Inflammatory macrophage treated with lipopolysaccharide for 4 hours (primary cell): ENCODE measurements at places on chromosomes 3 and 15.

- peak; percentile 47 for DNase-seq
Measured at GRCh38 chr3:9727041-9727595, 4.4 kb upstream of the BRPF1 start.

DNA sequence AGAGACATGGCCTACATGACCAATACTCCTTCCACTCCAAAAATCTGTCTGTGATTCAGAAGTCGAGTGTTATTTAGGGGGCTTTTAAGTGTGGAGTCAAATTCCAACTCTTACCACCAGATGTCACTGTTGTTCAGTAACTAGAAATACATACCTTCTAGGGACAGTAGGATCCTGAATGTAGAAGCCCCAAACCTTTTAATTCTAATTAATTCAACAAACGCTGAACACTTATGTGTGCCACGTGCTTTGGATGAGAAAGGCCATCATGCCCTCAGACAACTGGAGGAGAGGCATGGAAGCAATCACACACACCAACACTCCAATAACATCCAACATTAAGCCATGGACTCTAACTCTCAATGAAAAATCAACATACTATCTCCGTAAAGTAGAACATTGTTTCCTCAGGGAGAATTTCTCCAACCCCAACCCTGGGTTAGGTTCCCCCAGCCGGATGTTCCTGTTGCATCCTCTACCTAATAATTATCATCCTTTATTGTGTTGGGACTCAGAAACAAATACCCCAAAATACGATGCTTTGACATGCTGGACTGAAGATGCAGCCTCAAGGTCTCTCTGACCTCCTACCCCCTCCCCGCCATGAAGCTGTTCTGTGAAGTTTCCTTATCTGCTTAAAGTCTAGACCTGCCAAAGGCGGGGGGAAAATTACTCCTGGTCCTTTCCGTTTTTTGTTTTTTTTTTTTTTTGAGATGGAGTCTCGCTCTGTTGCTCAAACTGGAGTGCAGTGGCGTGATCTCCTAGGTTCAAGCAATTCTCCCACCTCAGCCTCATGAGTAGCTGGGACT is 8.0 kb upstream of the CCDC13 start:
- DNase-seq = peak; percentile 75

DNA sequence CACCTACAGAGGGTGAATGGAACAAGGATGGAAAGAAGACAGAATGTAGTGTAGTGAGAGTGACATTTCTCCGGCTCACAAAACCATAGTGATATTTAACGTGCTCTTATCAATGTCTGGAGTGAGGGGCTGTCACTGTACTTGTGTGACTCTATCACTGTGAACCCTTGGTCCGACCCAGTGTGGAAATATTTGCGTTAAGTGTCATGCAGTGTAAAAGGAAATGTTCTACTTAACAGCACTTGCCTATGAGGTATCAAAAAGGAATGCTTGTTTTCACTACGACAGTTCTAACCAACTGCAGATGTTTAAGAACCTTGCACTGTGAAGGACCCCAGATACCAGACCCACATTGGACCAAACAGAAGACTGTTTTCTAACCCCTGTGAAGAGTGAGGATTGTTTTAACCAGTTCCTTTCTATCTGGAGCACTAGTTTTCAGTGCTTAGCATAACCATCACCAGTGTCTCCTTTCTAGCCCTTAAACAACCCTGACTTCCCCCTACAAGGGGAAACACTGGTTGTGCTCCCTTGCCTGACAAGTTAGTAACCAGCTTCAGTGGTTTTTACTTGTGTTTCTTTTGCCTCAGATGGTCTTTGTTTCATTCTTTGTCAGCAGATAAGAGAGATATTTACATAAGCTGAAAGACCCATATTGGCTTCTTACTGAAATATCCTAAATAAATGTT is 144.7 kb upstream of the ABHD17C start:
- DNase-seq = no peak

DNA sequence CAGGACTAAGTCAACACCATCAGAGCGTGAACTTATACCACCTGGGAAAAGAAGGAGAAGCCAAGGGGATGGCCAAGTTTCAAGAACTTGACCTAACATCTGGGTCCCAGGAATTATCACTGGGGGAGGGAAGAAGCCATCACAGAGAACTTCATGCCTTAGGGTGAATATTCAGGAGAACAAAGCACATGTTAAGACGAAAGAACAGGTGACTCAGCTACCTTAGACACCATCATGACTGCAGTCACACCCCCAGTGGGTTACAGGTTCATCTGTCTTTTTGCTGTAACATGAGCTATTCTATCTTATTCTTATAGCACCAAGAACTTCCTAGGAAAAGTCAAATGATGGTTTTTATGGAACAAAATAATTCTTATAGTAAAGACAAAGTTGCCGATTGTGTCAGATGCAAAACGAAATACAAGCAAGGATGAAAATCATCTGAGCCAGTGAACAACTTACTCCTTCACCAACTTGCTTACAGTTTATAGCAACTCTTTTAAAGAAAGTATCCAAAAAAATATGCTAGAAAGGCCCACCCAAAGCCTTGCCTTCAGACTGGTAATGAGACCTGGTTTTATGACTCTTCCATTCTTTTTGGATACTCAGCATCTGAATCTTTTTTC is 72.0 kb downstream of the TPRA1 start:
- DNase-seq = no peak

- DNase-seq = no peak
Measured at GRCh38 chr3:128492671-128493569, at the start of gene GATA2. GATA2 (minus strand) TSS chr3:128493201; CDS start chr3:128487031, 6,170 bp downstream.

DNA sequence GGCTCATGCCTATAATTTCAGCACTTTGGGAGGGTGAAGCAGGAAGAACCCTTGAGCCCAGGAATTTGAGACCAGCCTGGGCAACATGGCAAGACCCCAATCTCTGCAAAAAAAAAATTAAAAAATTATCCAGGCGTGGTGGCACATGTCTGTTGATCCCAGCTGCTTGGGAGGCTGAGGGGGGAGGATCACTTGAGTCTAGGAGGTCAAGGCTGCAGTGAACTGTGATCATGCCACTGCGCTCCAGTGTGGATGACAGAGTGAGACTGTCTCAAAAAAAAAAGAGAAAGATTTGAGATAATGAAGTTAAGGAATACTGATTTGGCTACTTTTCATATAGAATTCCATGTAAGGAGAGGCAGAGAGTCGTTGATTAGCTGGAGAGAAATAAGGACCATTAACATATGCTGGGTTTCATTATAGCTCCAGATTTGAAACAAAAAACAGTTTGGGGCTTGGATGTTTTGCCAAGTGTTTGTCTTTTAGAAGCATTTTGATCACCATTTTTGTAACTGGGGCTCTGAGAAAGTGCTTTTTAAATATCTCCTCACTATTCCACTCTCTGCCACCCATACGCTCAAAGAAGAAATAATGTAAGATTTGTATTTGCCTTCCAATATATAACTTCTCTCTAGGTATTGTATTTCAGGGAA is 214.2 kb downstream of the FEZF2 start:
- no peak for DNase-seq

DNA sequence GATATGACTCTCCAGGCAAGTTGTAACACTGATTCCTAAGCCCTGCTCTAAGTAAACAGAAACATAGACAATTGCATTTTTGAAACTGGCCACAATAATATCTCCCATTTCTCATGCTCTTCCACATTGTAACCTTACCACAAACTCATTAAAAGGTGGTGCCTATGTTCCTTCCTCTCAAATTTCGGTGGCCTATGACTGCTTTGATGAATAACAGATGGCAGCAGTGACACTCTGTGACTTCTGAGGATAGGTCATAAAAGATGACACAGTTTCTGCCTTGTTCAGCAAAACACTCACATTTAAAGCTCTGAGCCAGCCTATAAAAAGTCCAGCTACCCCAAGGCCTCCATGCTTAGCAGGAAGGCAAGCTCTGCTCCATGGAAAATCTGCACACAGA is 195.2 kb downstream of the EFHB start:
- DNase-seq = no peak

DNA sequence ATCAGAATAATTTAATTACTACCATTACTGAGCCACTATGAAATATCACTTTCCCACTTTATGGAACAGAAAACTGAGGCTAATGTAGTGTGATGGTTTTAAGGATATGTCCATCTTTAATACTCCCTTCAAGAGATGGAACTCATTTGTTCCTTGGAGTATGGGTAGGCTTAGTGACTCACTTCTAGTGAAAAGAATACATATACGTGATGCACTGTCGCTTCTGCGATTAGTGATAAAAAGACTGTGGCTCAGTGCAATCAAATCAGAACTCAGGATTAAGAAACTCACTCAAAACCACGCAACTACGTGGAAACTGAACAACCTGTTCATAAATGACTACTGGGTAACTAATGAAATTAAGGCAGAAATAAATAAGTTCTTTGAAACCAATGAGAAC is 216.6 kb downstream of the SUCLG2 start:
- no peak for DNase-seq

DNA sequence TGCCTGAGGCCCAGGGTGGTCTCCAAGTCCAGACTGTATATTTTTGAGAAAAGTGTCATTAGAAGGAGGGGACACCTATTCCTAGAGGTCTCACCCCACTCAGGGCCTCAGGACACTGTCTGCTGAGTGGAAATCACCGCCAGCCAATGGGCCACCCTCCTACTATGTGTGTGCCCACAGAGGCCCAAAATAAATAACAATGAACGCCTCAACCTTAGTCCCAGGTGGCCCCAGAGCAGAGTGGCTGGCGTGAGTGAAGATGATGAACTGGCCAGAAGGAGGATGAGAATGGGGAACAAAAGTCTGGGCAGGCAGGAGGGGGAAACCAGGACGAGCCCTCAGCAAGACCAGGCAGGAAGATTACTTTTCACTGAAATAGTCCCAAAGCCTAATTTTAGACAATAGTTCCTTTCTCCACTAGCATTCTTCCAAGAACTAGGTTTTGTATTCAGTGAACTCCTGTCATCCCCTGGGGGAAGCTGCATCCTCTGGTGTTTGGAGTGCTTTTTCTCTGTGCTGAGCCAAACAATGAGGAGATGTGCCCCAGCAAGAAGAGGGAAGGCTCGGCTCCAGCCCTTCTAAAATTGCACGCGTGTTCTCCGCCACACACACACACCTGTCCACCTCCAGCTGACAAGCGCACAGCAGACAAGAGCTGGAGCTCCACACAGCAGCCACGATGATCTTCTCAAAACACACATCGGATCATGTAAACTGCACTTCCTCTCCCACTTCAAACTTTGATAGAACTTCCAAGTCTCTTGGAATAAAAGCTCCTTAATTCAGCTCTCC is 72.2 kb downstream of the ADCY5 start:
- no peak for DNase-seq

GRCh38 chr3:148757238-148758215 is 59.8 kb downstream of the AGTR1 start:
- peak; percentile 87 for DNase-seq

GRCh38 chr3:12222775-12223485 is 64.2 kb upstream of the TIMP4 start:
- DNase-seq = peak; percentile 71

DNA sequence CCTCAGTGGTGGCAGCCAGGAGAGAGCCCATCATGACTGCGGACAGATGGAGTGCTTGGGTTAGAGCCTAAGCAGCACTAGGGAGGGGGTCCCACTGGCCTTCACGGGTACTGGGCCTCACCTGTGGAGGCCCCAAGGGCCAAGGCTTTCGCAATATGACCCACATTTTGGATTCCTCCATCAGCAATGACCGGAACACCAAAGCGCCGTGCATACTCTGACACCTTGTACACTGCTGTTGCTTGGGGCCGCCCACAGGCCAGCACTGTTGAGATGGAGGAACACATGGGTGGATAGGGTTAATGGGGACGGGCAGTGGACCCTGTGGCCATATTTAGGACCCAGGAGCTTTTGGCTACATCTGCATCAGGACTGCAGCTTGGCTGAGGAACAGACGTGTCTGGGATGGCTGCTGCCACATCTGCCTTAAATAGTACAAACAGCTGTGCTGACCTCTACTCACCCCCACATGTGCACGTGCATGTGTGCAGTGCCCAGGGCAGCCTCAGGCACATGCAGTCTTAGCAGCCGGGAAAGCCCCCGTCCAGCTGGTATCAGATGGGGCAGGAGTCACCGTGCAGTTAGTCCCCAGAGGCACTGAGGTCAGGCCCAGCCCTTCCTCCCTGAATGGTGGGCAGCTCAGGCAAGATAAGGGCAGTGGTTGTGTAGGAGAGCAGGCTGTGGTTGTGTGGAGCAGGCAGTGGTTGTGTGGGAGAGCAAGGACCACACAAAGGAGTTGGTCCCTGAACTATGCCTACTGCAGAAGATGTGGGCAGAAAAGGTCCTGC is 3.3 kb downstream of the NDUFAF3 start:
- no peak for DNase-seq

DNA sequence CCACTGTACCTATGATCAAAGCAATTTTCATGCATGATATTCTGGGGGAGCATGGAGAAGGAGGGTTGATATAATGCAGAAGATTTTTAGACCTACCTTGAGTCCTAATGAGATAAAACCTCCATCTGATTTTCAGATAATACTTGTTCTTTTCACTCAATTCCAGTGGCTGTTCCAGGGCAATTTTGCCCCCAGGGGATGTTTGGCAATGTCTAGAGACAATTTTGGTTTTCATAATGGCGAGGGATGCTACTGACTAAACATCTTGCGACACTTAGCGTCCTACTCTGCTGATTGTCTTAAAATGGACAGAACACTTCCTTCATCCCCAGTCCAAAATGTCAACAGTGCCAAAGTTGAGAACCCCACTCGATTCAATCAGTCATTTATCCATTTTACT is 26.6 kb downstream of the AGBL1 start:
- DNase-seq = no peak

DNA sequence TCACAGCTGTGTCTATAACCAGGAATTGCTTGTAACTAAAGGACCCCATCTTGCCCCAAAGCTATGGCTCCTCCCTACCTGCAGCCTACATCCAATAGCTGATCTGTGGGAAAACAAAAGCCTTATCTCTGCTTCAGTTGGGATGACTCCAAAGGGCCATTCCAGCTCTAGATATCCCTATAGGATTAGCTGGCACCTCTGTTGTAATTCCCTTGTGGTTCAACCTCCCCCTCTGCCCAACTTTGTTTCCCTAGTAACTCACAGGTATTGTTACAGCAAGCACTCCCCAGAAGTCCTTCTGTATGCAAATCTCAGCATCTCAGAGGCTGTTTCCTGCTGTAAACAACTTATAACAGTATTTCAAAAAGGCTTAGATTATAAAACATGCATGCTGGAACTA is 478.6 kb downstream of the AGBL1 start:
- DNase-seq = no peak

DNA sequence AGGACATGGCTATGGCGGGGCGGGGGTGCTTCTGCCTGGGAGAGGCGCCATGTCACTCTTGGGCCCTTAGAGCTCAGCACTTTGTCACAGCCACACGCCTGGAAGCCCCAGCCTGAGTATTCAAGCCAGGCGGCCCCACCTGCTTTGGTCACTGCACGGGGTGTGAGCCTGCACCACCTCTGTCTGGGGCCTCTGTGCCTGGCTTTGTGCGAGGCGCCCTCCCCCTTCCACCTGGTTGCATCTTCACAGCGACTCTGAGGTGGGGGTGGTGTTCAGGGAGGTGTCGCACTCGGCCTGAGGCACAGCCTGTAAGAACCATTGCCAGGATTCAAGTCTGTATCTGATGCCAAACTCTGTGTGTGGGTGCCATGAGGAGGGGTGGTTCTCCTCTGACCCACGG is 24.1 kb downstream of the ACAD9 start:
- no peak for DNase-seq

GRCh38 chr3:105827959-105828358 is 40.9 kb downstream of the CBLB start:
- DNase-seq = peak; percentile 84

- DNase-seq = no peak
Measured at GRCh38 chr15:63877713-63878271, 44.0 kb upstream of the HERC1 start.

- peak; percentile 40 for DNase-seq
Measured at GRCh38 chr3:121659586-121659985, 1.1 kb downstream of the HCLS1 start.
